ENCODE measurements at places on chromosomes 4 and X.

DNA sequence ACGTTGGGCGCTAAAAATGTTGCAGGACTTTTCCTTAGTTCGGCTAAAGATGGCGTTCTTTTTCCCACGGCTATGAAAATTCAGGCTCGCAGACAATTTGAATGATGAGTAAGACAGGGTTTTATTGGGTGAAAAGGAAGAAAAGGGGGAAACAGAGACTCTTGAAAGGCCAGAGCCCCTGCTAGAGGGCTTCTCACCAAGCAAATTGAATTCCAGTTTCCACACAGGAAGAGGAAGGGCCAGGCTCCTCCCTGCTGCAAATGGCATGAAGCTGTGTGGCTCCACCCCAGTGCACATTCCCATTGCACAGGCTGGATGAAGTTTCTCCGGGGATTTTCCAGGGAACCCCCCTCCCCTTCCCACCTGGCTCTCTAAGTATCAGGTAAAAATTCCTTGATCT is 210.9 kb downstream of the KLHL4 start:
- no peak for DNase-seq

DNA sequence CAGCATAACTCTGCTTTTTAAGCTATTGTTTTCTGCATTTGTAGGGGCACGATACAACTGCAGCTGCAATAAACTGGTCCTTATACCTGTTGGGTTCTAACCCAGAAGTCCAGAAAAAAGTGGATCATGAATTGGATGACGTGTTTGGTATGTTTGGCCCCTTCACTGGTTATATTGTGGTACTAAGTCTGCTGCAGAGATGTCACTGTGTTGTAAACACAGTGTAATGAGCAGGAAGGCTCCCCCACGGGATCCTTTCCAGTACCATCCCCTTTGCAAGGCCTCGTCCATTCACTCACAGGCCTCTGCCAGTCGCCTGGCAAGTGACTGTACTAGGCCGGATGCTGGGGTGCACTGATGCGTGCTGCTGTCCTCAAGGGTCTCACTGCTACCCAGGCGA is 13.8 kb downstream of the CYP4V2 start:
- no peak for DNase-seq

DNA sequence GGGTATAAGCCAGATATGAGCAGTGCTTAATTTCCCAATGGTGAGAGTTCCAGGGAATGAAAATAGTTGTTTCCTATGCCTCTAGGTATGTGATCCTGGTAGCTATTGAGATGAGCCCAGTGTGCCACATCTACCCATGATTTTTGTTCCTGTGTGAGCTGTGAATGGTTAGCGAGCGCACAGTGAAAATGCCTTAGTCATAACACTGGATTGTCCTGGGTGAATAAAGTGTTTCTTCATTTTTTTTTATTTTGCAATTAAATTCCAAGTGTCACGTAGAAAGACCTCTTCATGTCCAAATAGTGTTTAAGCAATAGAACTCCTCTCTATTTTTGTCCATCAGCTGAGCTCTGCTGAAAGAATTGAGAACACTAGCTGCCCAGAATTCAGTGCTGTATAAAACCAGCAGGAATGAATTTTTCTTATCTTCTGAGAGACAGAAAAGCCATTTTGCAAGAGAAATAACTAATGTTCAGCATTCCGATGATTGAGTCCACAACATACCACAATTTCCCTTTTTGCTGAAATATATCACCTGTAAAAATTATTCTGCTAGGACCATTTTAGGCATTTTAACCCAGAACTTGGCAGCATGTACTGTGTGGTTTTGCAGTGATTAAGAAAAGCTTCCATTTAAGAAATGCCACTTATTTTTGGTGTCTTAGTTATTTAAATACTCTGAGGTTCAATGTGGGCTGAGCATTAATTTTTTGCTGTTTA is 5.6 kb downstream of the MAOA start:
- DNase-seq, result no peak

- no peak for DNase-seq
These were observed 525.4 kb upstream of the HS3ST1 start for GRCh38 chr4:11954093-11954492.

DNA sequence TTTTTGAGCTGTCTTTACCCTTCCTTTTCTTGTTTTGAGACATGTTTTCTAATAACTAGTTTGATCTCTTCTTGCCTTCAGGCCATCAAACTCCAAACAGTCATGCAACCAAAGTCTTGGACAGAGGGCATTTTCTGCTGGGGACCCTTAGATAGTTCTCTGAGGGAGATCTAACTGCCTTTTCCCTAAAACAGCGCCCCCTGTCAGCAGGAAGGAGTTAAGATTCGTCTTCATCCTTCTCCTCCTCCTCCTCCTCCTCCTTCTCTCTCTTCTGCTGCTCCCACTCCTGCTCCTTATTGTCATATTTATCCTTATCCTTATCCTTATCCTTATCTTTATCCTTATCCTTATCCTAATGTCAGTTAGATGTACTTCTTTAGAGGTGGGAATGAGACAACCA is 417.2 kb downstream of the TRAM1L1 start:
- no peak for DNase-seq

DNA sequence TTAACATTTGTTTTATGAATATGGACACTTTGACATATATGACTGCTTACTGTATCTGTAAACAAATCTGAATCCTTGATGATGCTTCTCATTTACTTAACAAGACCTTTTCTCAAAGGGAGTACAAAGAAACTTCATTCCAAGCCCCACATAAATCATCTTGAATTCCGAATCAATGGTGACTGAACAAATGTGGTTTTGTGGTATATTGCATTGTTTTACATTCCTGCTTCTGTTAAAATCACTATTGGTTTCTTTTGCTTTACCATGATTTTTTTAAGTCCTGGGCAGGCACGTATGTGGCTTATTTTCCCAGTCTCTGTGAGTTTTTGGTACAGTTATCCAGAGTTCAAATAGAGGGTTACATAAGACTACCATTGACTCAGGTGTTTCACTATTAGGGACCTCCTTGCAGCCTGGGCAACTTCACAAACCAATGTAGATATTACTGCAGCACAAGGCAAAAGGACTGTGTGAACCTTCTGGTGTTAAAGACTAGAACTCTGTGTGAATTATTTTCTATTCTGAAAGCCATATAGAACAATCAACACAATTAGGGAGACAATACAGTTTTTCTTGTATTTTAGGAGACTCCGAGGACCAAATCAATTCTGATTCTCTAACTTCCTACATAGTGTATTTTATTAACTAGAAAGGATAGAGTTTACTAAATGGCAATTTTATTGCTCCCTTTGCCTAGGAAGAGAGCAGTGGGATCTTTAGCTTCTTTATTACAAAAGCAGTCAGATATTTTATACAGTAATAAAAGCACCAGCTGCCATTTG is 196.4 kb downstream of the GALNTL6 start:
- DNase-seq, result no peak

GRCh38 chr4:127782275-127783025 is at the start of gene HSPA4L:
HSPA4L (plus strand) TSS chr4:127782322; CDS start chr4:127782551, 229 bp downstream.
- DNase-seq, result peak; percentile 29

DNA sequence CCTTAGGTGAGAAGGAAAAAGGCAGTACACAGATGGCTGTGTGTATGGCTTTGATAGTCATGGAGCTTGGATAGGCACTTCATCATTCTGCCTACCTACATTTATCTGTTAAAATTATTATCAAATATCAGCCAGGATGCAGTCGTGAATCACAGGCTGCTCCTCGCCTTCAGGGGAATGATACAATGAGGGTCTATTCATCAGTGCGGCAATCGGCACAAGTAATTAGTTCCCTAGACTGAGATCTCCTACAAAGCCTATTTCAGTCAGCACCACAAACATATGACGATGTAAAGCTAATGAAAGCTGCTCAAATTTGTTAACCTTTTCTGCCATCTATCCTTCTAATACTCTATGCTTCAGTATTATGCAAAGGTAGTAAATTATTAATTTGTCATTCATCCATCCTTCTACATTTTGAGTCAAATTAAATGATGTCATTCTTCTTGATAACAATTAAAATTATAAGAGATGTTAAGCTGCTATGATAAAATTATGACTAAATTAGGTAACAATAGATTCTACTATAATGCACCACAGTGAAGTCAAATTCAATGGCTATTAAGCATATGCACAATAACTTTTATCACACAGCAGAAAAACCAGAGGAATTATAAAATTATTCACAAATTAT is 19.0 kb downstream of the MAB21L2 start:
- DNase-seq, result no peak
